ENCODE measurements at places on chromosomes 5 and 9.
A peak's percentile ranks its signal among the peaks of the same experiment; 100 is the strongest.

- DNase-seq: no peak
These were observed 108.2 kb upstream of the DMAC1 start for GRCh38 chr9:7907551-7908337.

- DNase-seq: no peak
These were observed 17.5 kb downstream of the TNIP1 start for GRCh38 chr5:151063142-151063989.

GRCh38 chr5:146877783-146878475, 628 bp downstream of the PPP2R2B start:
- DNase-seq: no peak

- no peak for DNase-seq
These were observed 2.3 kb upstream of the IARS1 start for GRCh38 chr9:92295827-92296258.

DNA sequence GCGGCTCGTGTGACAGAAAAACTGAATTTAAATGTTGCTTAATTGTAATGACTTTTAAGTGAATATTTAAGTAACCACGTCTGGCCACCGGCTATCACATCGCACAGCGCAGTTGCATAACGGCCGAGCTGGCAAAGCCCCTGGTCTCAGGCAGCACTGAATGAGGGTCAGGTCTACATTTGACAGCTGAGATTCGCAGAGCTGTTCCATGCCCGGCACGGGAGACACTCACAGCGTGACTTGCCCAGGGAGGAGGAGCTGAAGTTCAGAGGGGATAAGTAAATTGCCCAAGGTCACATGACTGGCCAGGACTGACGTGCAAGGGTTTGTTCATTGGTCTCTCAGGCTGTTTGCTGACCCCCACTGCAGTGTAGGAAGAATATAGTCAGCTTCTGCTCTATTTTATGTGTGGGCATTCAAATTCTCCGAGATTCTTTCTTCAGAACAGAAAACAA, 17.4 kb upstream of the COL5A1 start:
- DNase-seq: no peak

DNA sequence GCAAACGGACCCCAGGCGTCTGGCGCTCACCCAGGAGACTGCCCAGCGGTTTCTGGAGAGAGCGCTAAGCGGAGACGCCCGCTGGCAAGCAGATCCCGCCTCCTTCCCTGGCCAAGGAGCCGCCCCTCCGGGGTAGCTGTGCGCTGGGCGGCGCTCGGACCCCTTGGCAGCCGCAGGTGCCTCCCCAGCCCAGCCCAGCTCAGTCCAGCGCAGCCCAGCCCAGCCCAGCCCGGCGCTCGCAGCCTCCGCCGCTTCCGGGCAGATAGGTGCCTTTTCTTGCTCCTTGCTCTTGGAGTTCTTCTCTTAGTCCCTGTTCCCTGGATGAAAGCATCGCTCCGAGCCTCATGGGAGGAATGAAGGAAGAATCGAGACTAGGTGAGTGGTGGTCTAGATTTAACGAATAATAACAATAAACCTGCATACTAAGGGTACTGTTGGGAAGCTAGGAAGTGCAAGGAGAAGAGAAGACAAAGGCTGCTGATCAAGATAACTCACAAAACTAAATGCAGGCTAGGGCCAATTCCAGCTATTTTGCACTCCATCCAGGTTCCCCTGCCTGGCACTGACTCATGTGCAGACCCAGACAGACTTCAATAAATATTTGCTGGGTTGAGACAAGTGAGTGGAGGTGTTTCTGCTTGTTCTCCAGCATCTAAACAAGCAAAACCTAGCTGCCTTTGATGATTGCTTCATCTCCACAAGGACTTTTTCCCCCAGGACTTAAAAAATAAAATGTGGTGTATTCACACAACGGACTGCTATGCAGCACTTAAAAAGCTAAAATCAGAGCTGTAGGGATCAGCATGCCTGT, at the start of gene STK32A:
Gene STK32A (plus strand): TSS at position 202 of the 811 bp plus-strand sequence. CDS start 4,609 bp downstream, outside the sequence.
- peak; percentile 73 for DNase-seq

- peak; percentile 22 for DNase-seq
These were observed 11.0 kb downstream of the CCDC152 start for GRCh38 chr5:42767491-42768105.

GRCh38 chr5:41751867-41752266, 118.4 kb downstream of the OXCT1 start:
- no peak for DNase-seq

DNA sequence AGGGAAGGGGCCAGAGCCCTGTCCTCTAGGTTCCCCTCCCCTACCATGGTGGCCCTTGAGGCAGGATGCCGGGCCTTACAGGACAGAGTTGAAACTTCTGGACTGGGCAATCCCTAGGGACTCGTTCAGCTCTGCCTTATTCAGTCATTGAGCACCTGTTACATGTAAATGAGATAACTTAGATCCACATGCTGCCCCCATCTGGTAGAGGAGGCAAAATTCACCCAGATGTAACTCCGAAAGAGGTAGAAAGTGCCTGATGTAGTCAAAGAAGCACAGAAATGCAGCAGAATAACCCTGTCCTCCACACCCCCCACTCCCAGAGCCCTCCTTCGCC, 1.5 kb downstream of the GGTA1 start:
- peak; percentile 93 for DNase-seq

GRCh38 chr5:172505845-172506244, 51.5 kb upstream of the SH3PXD2B start:
- no peak for DNase-seq

- DNase-seq: no peak
These were observed 1.5 kb upstream of the ZFR start for GRCh38 chr5:32445831-32446614.

GRCh38 chr5:95217351-95217750, 67.5 kb downstream of the MCTP1 start:
- DNase-seq: no peak

DNA sequence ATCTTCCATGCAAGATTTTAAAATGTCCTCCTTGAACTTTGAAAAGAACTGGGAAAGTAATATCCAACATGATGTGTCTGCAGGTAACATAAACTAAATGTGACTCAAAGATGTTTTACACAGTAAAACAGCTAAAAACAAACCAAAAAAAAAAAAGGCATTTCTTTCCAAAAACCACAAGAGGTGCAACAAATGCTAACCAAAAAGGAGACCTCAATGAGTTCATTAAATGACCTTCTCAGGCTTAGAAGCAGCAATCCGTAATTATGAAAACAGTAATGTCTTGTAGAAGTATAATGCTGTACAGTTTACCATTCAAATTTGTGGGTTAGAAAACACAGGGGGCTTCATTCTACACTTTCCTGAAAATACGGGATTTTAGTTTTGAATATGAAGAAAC, 2.5 kb downstream of the RNF145 start:
- DNase-seq: no peak

DNA sequence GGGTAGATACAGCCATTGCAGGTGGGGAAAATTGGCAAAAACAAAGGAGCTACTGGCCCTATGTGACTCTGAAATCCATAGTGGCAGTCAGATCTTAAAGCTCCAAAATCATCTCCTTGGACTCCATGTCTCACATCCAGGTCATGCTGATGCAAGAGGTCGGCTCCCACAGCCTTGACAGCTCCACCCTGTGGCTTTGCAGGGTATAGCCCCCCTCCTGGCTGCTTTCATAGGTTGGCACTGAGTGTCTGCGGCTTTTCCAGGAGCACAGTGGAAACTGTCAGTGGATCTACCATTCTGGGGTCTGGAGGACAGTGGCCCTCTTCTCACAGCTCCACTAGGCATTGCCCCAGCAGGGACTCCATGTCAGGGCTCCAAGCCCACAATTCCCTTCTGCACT, 1190.1 kb downstream of the CDH12 start:
- DNase-seq: no peak

GRCh38 chr5:171492781-171493180, 73.3 kb downstream of the FGF18 start:
- no peak for DNase-seq

DNA sequence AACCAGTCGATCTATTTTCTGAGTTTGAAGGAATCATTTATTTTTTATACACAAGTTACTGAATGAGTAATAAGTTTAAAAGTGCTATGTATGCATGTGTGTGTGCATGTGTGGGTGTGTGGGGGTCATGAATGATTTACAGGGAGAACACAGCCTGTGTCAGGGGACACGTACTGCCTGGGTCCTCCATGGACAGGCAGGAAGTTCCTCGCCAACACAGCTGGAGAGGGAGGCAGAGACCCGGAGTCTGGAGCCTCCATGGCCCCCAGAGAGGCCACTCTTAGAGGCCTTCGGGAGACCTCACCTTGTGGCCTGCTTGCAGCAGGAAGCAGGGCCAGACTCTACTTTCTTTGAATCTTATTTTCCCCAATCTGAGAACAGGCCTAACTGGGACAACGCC, 144.7 kb downstream of the GABBR2 start:
- DNase-seq: no peak

GRCh38 chr9:120416781-120417427, 163.1 kb downstream of the CDK5RAP2 start:
- no peak for DNase-seq

GRCh38 chr5:34868791-34869190, 29.8 kb downstream of the TTC23L start:
- no peak for DNase-seq

GRCh38 chr5:44645502-44645901, 163.2 kb upstream of the MRPS30 start:
- no peak for DNase-seq

GRCh38 chr5:74413403-74414048, 227.0 kb downstream of the ENC1 start:
- DNase-seq: no peak

DNA sequence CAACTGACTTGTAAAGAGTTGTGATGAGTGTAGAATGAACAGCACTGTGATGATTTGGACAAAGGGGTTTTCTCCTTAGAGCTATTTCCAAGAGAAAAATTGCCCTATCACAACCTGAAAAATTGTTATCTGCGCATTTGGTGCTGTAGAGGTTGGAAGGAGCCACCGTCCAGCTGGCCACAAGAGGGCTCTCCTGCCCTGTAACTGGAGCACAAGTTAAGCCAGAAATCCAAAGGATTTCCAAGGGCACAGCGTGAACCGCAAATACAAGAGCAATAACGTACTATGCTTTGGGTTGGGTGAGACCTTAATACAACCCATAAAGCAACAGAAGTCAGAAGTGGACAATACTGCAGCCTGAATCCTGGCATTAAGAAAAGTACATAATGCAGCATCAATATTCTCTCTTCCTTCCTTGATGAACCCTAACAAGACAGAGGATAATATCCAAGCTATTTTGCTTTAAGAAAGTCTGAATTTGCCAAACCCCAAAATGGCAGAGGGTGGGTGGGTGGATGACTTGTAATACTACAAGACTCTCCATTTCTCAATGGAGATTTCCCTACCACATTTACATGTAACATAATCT, 56.8 kb upstream of the SMIM32 start:
- peak; percentile 48 for DNase-seq
